Stimulated activated CD4-positive, alpha-beta T cell treated with anti-CD3 and anti-CD28 coated beads, Interleukin-4, amount 100 ng/mL, for 24 hours (primary cell): ENCODE measurements at places on chromosomes 13 and 19.

DNA sequence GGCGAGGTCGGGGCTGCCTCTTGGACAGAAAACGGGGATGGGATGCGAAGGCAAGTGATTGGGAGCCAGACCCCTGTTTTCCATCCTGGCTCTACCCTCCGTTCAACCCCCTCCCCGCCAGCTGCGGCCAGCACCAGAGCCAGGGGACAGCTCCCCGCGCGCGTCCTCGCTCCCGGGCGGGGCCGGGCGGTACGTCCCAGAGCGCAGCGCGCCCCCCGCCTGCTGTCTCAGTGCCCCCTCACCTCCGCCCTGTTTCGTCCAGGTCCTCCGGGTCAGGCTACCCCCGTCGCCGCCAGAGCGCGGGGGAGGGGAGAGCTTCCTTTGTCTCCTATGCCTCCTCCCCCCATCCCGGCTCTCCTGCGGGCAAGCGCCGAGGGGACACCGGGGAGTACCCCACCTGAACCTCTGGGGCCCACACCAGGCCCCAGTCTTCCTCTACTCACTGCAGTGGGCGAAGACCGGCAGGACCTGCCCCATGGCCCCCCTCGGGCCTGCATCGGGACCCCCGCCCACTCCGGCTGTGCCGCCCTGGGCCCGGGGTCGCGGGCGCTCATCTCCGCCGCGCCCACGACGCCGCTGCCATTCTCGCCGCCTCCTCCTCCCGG is 396 bp downstream of the RTN2 start:
- peak; percentile 44 for DNase-seq

DNA sequence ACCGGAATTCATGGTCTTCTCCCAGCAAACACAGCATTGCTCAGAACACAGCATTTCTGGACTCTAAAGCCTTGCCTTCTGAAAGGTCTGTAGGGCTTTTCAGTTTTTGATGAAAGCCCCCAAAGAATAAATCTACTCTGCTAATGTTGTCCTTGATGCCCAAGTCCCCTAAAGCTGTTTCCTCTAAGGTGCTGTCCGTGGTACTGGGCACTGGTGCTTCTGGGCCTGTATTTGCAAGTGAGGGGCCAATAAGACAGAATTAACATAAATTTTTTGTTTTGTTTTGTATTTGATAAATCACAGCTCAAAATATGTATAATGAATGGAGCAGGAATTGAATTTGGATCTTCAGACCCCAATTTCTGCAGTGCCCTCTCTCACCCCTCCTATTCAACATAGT is 12.1 kb upstream of the LGALS13 start:
- no peak for DNase-seq

- no peak for DNase-seq
These were observed 13.2 kb downstream of the ATCAY start for GRCh38 chr19:3893509-3894179.

DNA sequence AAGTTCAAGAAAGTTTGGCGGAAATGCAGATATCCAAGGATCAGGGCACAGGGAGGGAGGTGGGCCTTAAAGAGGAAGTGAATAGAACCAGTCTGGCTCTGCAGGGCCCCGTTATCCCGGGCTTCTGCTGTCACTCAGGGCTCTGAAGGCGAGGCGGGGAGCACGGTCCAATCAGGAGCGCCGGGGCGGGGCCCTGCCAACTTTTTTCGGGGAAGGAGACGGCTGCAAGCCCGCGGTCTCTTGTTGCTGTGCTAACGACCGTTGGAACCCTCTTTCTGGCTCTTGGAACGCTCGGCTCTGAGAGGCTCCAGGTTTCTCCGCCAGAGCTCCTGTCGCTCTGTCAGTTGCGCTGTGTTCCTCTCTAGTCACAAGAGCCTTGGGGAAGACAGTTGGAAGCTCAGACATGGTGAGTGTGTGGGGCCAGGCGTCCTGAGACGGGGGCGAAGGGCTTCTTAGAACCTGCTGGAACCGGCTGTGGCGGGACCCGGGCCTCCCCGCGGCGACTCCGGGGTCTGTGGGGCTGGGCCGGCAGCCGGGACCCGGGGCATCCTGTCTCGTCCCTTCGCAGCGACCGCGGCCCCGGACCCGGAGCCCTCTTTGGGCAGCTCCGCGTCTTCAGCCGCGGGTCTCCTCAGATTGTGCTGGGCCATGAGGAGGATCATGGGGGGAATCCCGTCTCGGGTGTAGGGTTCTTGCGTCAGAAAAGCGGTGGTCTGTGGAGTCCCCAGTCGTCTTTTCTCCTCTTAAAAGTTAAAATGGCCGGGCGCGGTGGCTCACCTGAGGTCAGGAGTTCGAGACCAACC is 27.7 kb downstream of the ZNF844 start:
- peak; percentile 69 for DNase-seq

DNA sequence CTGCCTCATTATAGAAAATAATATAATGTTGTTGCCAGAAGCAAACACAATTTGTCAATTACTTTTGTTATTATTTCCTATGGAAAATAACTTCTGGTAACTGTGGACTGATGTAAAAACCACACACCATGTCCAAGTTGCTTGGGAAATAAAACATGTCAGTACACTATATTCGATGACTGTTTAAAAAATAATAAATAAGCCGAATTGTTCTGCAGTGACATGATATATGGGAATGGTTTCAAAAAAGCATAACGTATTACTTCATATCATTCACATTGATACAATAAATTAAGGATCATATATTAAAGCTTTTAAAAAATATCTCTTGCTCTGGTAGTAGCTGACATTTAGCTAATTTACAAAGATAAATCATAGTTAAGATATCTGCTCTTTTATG is 2062.1 kb downstream of the PCDH9 start:
- no peak for DNase-seq

DNA sequence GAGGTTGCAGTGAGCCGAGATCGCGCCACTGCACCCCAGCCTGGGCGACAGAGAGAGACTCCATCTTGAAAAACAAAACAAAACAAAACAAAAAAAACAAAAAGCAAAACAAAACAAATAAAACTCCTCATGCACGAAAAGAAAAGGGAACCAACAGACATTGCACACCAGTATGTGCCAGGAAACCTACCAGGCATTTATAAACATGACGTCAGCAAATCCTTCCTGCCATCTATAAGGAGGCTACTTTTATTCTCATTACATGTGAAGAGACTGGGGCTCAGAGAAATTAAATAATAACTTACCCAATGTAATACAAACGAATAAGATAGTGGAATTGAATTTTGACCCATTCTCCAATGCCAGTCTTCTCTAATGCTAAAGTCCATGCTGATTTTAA is 197.2 kb downstream of the NUFIP1 start:
- no peak for DNase-seq

- peak; percentile 100 for DNase-seq
These were observed at the start of gene YJU2 for GRCh38 chr19:4246767-4247593. TSS of gene YJU2 (plus strand) at chr19:4247080. CDS start at chr19:4247147, 67 bp downstream.

- DNase-seq: no peak
These were observed 37.6 kb downstream of the ZNF493 start for GRCh38 chr19:21434516-21434915.

DNA sequence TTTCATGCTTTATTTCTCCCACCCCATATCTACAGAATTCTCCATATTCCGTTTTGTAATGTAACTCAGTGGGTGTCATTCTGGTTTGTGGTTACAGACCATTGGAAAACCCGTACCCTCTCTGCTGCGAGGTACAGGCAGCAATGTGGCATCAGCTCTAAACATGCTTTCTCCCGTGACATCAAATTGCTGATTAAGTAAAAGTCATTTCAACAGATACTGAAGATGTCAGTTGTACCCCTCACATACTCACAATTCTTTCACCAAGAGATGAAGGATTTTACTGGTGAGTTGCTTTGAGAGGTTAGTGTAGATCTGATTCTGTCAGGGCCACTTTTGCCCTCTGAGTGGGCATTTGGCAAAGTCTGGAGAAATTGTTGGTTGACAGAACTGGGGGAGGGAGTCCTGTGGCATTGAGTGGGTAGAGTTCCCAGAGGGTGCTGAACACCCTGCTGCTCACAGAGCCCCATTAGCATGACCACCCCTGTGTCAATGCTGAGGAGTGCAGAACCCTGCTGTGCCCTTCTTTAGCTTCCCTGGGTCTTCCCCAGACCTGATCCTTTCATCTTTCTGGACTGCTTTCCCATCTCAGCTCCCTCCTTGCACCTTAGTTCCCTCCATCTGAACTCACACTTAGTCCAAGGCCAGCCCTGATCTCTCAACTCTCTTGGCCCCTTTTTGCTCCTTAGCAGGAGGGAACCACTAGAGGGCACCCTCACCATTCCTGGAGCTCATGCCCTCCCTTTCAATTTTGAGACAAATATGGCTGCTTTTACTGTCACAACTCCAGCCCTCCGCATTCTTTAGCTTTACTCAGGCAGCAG is 39.9 kb upstream of the CEACAM8 start:
- peak; percentile 50 for DNase-seq

DNA sequence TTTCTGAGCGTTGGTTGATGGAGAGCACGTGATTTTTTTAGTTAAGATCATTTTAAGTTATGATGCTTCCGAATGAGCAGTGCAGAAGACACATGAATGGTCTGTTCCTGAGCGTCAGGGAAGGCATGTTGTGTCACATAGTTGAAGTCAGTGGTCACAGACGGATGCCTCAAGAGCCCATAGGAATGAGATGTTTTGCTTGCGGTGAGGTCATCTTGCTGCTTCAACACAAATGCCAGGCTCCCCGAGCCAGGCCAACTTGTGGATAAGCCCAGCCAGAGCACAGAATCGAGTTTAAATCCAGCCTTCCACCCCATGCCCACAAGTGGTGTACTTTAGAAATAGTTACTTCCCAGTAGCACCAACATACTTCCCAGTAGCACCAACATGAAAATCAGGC is 5.4 kb downstream of the UPF3A start:
- DNase-seq: no peak

- no peak for DNase-seq
These were observed 62.8 kb upstream of the EDNRB start for GRCh38 chr13:77981281-77981881.

- DNase-seq: no peak
These were observed 267.3 kb downstream of the LHFPL6 start for GRCh38 chr13:39335721-39336120.

DNA sequence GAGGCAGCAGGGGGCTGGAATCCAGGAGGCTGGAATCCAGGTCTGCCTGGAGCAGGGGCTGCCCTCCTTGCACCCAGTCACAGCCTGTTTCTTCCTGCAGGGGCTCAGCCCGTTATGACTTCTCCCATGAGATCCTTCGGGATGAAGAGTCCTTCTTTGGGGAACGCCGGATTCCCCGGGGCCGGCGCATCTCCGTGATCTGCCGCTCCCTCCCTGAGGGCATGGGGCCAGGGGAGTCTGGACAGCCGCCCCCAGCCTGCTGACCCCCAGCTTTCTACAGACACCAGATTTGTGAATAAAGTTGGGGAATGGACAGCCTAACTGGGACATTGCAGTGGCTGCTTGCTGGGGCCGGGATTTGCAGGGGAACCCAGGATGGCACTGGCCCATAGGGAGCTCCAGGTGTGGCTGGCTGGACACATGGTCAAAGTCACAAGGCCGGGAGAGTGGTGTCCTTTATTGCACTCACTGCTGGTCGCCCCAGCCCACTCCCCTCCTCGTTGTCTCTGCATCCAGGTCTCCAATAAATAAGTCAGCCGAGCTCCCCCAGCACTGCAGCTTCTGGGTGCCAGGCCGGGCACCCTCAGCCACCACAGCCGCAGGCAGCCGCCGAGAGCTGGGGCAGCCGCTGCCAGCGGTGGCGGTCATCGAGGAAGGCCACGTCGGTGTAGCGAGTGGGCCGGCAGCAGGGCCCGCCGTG is 872 bp downstream of the PSPN start:
- DNase-seq: no peak

GRCh38 chr13:43377973-43378372 is 354.6 kb downstream of the DNAJC15 start:
- no peak for DNase-seq

DNA sequence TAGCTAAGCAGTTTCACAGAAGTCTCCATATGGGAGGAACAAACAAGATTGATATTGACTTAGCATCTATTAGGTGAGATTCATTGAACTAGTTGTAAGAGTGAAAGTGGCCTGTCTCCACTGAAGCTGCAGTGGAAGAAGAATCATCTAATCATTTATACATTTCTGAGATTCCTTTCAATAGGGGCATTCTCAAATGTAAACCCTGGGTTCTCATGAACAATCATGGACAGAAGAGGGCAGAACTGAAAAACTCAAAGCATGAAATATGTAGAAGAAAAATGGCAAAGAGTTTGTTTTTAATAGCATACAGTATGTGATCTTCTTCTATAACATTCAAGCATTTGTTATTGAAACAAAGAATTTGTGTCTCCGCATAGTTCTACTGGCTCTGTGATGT is 17.6 kb upstream of the POSTN start:
- no peak for DNase-seq

DNA sequence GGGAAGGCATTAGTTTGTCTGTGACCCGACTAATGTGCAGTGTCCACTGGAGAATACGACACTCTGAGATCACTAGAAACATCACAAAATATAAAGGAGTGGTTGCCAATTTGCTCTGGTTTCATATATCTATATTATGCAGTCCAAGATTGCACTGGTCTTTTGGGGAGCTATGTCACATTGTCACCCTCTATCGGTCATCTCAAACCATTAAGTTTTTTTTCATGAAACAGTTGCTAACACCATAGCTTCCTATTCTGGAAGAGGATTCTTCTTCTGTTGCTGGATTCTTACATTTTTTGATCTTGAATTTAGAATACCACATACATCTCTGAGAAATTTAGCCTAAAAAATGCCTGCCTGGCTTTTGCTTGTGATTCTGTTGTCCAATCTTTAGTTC is 168.6 kb downstream of the LACC1 start:
- DNase-seq: no peak

DNA sequence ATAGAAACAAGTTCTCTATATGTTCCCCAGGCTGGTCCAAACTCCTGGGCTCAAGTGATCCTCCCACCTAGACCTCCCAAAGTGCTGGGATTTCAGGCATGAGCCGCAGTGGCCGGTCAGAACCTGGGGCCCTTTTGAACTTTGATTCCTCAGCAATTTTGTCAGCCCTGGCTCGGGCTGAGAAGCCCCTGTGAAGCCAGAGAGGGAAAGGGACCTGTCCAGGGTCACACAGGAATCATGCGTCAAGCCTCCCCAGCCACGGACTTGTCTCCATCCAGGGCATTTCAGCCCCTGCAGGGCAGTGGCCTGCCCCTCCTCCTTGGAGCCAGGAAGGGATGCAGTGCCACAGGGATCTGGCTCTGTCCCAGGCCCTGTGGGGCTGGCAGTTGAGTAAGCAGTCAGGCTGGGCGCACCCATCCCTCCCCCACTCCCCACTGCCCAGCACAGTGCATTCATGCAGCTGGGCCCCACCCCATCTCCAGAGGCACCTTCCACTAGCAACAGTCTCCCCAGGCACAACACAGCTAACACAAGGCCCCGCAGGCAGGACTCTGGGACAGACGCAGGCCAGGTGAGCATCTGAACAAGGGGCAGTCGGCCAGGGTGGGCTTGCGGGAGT is at the start of gene CAPS:
Gene CAPS (plus strand): TSS at position 516 of the 619 bp plus-strand sequence. CDS start 153 bp downstream, outside the sequence.
- DNase-seq: no peak

GRCh38 chr19:6740589-6741343 is 1.3 kb downstream of the TRIP10 start:
- peak; percentile 22 for DNase-seq

GRCh38 chr13:19860884-19861655 is 2.4 kb downstream of the ZMYM5 start:
- peak; percentile 8 for DNase-seq

DNA sequence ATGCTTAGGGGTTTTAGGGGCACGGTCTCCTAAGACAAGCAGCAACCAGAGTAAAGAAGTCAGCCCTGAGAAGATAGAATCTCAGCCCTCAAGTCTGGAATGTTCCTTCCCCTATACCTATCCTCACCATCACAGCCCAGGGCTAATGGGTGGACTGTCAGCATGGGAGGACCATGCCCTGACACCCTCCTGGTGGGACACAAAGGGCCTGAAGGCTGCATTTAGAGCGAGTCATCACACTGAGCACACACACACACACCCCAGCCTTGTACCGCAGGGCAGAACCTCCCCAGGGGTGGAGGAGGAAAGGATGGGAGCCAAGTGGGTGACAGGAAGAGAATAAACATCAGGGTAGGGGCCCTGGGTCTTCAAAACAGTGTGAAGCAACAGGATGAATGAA is 174.8 kb upstream of the SERP2 start:
- DNase-seq: no peak
